ENCODE measurements at places on chromosomes 4 and X.

GRCh38 chr4:4474476-4474875, 67.4 kb downstream of the STX18 start:
- DNase-seq, result no peak

- DNase-seq, result peak; percentile 76
Observed at GRCh38 chrX:71492231-71493065, 40.5 kb upstream of the OGT start.

- DNase-seq, result no peak
Observed at GRCh38 chr4:27087306-27088045, 226.8 kb downstream of the STIM2 start.

DNA sequence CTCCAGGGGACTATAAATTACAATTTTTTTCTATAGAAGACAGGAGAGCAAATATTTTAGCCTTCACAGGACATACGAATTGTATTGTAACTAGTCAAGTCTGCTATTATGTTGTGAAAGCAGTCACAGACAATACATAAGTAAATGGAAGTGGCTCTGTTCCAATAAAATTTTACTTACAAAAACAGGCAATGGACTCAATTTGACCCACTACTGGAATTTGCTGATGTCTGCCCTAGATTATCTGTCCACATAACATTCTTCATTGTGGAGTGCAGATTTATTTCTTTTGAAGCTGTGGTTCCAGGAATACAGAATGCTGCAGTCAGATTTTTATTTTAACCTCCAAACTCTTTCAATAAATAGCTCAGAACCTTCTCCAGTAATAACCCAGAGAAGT, 330.3 kb downstream of the PPP4R3C start:
- DNase-seq, result no peak

GRCh38 chr4:167052631-167053091, 181.6 kb downstream of the SPOCK3 start:
- DNase-seq, result no peak

DNA sequence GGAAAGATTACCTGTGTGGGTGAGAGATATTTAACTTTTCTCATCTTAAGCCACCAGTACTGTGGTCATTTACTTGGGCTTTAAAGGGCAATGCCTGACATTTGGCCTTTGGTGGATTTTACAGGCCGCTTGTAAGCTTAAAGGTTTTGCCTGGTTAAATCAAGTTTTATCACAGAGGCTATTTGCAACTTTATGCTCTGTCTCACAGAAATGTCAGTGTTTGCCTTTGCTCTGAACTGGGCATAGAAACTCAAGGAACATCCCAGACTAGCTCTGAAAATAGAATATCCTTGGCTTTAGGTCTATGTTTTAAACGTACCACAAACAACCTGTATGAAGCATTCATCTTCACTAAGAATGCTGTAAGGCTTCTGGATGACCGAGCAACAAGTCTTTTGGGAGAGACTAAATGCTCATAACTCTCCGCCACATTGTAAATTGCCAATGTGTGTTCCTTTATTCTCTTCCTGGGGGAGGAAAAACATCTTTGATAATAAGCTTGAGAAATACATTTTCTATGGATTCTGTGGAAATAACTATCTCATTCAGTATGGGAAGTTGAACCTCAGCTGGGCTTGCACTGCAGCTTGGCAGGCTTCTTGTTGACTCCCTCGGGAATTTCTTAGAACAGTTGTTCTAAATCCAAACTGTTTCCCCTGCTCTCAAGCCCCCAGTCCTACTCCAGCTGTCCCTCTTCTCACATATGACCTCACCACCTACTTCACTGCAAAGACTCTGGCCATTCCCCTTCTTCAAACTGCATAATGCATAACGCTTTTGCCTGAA, 105.8 kb upstream of the WDR44 start:
- DNase-seq, result no peak

DNA sequence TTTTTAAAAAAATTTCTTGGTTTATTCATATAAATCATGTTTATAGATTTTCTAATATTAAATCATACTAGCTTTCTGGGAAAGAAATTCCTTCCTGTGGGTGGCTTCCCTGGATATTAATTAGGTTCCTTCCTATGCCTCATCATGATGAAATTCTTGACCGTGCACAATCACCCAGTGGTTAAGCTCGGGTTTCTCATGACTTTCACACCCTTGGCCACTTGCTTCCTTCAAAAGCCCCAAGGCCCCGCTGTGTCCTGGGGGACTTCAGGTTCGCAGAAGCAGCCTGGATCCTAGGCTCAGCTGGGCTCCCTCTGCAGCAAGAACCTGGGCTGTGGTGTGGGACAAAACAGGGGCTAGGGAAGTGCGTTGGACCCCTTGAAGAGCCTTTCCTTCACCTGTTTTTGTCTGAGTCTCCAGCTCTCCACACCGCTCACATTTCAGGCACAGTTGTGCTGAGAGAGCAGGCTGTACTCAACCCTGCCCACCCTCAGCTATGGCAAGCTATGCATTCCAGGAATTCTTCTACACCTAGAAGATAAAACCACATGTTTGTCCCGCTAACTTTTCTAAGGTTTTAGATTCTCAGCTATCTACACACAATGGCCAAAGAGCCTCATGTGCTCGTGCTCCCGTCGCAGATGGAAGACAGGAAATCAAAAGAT, 48.9 kb upstream of the TMSB15B start:
- no peak for DNase-seq

- DNase-seq, result no peak
Observed at GRCh38 chrX:65751519-65751918, 84.1 kb downstream of the MSN start.

DNA sequence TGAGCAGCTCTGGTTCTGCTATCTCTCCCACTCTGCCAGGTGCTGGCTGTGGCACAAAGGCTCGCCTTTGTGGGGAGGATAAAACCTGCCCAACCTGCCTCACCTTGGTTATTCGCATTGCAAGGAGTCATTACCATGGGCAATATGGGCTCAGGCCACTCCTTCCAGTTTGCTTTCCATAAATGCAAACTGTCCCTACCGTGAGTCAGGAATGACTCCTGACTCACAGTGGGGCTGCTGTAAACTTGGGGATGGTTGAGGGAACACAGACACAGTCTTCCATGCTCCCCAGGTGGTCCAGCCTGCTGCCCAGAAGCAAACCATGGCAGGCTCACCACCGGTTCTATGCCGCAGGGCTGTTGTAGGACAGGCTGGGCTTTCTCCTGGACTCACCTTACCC, 36.1 kb downstream of the COQ2 start:
- no peak for DNase-seq

GRCh38 chr4:112150920-112151319, 5.7 kb downstream of the FAM241A start:
- no peak for DNase-seq

- no peak for DNase-seq
Observed at GRCh38 chr4:168794881-168795280, 215.2 kb downstream of the CBR4 start.

DNA sequence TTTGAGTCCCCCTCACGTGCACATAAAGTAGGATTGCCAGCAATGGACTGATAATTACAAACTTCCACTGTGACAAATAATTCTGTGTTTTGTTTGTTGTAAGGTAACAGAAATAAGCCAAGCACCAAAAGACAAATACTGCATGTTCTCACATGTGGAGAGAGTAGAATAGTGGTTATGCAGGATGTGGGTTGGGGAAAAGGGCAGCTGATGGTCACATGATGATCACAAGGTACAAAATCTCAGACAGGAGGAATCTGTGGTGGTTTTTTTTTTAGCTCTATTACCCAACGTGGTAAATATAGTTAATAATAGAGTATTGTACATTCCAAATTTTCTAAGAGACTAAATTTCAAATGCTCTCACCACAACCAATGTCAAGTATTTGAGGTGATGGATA, 182.3 kb downstream of the BANK1 start:
- DNase-seq, result no peak

DNA sequence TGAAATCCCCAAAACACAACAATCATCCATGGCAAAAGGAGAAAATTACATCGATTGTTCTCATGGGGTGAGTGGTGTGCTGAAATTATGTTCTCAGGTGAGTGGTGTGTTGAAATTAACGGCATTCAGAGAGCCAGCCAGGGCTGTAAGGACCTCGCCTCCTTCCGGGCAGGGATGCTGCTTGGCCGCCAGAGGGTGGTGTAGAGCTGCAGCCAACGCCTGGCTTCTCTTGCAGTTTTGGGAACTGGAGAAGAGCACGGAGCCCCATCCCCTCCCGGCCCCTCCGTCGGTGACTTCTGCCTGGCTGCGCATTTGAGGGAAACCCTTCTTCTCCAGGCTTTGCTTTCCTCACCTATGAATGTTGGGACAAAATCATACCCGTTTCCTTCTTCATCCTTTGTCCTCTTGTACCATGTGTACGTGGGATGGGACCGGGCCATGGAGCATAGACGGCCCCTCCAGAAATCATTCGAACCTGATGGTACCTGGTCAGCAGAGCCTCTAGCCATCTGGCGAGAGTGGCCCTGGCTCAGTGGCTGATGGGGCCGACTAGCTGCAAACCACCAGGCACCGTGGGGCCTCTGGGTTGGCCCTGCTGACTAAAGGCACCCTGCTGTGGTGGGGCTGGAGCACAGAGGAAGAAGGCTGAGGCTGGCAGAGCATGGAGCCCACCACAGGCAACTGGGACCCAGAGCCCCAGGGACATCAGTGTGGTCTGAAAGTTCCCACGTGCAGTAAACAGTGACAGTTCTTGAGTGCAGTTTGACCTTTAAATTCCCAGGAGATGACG, 28.4 kb downstream of the TRMT44 start:
- DNase-seq, result peak; percentile 82

- DNase-seq, result no peak
Observed at GRCh38 chrX:122270809-122271494, 913.1 kb upstream of the GRIA3 start.

DNA sequence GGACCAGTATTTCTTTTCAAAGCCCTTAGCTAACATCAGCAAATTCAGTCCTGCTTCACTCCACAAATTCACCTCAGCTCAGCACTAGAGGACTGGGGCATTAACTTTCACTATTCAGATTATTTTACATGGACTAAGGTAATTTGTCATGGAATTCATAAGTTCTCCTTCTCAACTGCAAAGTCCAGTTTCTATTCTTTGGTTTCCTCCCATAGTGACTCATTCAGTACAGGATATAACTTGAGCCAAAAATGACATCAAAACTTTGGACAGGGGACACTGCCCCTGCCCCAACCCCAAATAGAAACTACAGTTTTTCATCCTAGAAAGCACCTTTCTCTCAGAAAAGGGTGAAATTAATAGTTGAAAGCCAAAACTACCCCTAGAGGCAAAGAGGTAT, 52.7 kb downstream of the COX7B2 start:
- DNase-seq, result no peak

GRCh38 chrX:150813922-150814321, 84.5 kb downstream of the CD99L2 start:
- no peak for DNase-seq

- no peak for DNase-seq
Observed at GRCh38 chr4:3807311-3807710, 41.1 kb downstream of the ADRA2C start.

- no peak for DNase-seq
Observed at GRCh38 chr4:86330961-86331742, 28.7 kb downstream of the MAPK10 start.

DNA sequence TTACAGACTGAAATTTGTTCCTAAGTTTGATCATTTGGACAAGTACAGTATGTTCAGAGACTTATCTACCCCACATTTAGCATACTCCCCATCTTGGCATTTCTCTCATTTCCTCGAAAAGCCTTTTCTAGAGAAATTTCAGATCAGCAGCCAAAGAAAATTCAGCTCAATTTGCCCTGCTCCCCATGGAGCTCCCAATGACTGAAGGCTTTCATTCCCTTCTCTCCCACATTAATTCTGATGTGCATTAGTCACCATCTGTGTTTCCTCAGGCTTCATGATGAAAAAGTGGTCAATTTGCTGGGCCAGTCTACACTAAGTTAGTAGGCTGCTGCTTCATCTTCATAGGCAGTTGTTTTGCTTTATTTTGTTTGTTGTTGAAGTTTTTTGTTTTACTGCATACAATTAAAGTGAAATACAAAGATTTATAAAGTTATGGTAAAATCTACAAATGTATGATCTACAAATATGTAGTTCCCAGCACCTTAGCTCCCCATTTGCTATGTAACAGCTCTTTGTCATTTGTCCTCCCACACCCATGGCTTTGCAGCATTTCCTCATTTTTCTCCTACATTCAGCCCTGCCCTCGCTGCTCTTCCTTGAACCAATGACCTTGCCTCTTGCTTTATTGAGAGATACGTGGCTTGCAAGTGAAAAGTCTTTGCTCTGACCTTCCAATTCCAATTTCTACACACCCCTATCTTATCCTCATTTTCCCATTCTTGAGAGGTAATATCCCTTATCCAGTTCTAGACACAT, 193.9 kb downstream of the ANAPC10 start:
- no peak for DNase-seq

GRCh38 chr4:13588954-13589353, 38.6 kb downstream of the BOD1L1 start:
- DNase-seq, result no peak

- no peak for DNase-seq
Observed at GRCh38 chr4:108247387-108248049, 78.8 kb upstream of the LEF1 start.

Data from activated effector memory CD4-positive, alpha-beta T cell treated with anti-CD3 and anti-CD28 coated beads, Interleukin-2, amount 50 U/mL, for 16 hours (primary cell).